ENCODE measurements at places on chromosomes 6 and 20.

- no peak for DNase-seq
Measured at GRCh38 chr6:26336355-26337198, 28.4 kb upstream of the BTN3A2 start.

- no peak for DNase-seq
Measured at GRCh38 chr20:12016291-12016690, 98.6 kb downstream of the BTBD3 start.

DNA sequence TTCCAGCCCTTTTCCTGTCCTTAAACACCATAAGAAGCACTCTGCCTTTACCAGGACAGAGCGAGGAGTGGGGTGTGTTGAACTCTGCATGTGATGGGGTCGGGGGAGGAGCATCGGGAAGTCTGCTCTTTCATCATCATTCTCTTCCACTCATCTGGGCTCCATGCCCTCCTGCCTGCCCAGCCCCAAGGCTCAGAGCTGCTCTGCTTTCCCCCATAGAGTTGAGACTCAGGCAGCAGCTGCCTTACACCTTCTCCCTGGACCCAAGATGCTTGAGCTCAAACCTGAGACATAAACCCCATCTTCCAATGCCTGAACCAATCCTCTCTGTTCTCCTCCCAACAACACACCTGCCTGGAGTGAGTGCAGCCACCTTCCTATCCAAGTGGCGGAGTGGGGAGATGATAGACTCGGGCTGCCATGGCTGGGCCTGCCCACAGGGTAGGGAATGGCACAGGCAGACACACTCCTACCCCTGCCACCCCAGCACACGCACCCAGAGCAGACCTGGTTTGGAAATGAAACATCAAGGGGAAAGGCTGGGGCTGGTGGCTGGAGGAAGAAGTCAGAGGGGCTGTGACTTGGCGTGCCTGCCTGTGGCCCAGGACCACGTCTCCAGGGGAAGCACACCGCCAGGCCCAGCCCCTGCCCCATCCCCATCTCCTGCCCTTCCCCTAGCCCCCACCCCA, 28.4 kb downstream of the TFEB start:
- no peak for DNase-seq

DNA sequence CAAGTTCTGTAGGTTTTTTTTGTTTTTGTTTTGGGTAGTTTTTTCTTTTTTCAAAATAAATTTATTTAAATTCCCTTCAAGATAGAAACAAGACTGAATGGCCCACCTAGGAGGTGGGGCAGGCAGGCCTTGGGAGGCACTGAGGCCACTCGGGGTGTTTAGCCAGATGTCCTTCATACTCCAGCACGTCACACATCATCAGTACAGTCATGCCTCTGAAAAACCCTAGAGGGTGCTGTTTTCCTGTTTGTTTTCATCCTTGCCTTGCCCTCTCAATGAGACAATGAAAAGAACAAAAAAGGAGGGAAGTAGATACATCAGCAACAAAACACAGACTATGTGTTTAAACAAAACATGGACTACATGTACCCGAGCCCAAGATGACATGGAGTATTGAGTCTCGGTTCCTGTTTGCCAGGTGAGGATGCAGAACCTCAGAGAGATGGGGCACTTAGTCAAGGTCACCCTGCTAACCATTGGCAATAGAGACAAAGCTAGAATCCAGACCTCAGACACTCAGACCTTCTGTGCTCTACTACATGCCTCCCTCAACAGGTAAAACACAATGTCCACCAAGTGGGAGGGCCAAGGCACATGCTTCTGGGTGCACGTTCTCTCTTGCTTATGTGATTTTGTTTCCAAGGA, 26.8 kb upstream of the CLIC5 start:
- DNase-seq: peak; percentile 46

DNA sequence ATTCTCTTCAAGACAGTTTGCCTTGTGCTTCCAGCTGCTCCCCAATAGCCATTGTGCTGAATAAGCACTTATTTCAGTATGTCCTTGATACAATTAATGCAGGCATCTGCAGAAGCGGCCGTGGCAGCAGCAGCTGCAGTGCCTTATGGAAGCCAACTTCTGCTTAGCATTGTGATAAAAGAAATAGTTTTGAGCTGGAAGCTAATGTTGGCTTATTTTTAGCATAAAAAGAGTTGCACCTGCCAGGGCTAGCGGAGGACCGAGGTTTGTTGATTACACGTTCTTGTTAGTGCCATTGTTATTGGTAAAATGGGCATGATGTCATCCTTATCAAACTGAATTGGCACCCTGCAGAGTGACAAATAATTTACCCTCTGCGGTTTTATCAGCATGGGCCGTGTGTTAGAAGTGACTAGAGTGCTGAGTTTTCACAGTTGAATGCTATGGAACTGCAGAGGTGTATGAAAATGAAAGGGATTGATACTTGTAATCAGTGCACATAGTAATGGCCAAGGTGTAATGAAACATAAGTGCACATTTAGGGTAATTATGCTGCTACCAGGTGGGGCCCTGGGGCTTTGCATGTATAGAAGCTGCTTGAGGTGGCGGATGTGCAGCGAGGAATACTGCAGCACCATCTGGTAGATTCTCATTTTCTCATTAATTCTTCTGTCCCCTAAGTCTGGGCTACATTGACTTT, 334.3 kb downstream of the CDKAL1 start:
- no peak for DNase-seq

GRCh38 chr6:5681480-5681879, 325.2 kb downstream of the NRN1 start:
- no peak for DNase-seq

DNA sequence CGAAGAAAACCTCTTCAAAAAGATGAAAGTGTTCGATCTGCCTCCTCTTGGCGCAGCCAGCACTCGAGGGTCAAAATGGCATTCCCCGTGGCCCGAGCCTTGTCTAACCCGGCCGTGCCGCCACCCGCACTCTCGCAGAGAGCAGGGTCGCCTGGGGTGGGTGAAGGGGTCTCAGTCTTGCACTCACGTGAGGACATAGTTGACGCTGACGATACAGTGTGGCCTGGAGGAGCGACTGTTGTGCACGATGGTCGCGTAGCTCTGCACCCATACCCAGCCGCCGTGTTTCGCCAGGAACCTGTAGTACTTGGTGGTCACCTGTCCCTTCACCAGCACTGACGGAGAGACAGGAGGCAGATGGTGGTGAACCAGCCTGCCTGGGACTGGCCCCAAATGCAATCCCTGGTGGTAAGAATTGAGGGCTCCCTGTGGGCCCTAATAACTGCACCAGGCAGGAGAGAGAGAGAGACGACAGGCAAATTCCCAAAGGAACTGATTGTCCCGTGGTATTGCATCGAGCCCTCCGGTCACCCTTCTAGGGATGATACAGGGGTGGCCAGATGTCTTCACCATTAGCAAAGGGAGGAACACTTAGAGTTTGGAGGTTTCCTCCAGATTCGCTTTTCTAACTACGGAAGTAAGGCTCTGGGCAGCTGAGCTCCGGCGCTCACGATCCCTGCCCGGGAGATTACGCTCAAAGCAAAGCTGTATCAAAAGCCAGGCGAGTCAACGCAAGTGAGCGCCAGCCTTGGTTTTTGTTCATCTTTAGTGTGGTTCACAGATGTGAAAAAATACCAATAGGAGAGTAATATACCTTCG, 17.4 kb downstream of the SIM1 start:
- DNase-seq: no peak

- DNase-seq: no peak
Measured at GRCh38 chr6:156645097-156645496, 132.1 kb upstream of the ARID1B start.

DNA sequence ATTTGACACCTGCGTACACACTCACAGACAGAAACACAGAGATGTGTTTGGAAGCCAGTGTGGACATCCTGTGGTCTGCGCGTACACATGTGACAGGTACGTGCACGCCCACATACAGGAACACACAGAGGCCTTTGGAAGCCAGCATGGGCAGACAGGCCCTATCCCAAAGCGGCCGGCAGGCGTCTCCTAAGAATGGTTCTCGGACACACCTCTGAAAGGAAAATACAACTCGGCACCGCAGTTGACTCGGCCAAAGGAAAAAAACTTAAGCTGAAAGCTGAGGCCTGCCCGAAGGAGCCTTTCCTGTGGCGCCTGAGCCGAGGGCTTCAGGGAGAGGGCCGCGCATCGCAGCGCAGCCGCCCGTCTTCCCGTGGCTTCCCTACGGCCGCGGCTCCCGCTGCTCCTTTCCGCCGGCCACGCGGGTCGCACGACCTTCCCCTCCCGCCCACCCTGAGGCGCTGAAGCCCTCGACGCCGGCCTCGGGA, 1.4 kb upstream of the CEP43 start:
- DNase-seq: peak; percentile 60

DNA sequence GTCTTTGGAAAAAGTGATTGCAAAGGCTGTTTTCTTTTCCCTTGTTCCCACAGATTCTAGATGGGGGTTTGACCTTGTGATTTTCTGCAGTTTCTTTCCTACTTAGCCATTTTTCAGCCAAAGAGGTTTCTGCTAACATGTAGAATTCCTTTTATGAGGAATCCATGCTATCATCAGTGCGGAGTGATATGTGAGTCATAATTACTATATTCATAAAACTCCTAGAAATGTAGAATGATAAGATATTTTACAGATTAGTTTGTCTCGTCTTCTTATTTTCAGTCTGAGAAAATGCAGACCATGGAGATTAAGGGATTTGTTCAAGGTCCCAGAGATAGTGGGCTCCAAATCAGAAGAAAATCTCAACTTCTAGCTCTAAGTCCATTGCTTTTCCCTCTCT, 98.6 kb downstream of the KCNQ5 start:
- DNase-seq: no peak

DNA sequence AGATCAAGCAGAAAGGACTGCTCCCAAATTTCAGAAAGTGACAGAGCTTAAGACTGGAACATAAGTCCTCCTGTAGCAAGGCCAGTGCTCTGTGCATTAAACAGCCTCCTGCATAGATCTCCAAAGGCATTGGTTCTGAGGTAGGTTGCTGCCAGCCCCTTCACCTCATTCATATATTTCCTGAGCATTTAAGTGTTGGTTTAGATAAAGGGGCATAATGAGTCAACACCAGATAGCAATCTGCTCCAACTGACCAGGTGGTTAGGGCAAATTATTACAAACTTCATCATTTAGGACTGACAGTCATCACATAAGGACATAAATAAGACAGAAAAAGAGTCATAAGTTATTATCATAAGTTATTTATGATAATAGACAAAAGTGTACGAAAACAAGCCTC, 10.7 kb downstream of the PTPRK start:
- DNase-seq: no peak

GRCh38 chr6:158539413-158539812, 20.5 kb upstream of the TMEM181 start:
- DNase-seq: no peak

GRCh38 chr6:136791296-136792094, 782 bp downstream of the MAP3K5 start:
- DNase-seq: peak; percentile 56

DNA sequence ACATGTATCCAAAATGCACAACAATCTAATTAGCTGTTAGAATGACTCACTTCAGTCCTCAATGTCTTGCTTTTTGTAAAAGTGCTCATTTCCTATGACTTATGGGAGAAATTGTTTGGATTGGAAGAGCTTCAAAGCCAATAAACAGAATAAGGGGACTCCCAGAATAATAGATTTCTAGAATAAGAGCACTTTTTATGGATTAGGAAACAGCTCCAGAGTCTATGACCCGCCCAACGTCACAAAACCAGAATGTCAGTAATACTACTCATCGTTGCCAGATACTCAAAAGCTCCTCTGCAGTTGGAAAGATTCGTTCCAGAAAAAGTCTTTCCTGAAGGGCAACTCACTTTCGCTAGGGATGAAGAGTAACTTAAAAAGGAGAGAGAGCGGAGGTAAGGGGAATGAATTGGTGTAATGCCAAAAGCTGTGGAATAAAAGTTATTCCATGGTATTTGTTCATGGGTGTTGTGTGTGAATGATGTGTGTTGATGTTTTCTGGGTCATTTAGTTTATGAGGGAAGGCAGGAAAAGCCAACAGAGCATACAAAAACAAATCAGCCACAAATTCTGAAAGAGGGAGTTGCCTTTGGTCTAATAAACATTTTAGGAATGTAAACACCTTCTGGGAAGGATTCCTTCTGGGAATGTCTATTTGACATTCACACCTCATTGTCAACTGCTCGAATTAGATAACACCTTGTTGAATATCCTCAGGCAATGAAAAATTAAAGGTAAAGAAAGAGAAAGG, 64.6 kb downstream of the SYNE1 start:
- DNase-seq: no peak

GRCh38 chr6:563863-564262, 93.0 kb downstream of the HUS1B start:
- no peak for DNase-seq

Data from CD4-positive, alpha-beta T cell treated with Interleukin-17A for 1 hour (primary cell).